ENCODE measurements at places on chromosomes 7 and 10.

- DNase-seq = no peak
Observed at GRCh38 chr10:26593896-26594295, 103.6 kb upstream of the PDSS1 start.

DNA sequence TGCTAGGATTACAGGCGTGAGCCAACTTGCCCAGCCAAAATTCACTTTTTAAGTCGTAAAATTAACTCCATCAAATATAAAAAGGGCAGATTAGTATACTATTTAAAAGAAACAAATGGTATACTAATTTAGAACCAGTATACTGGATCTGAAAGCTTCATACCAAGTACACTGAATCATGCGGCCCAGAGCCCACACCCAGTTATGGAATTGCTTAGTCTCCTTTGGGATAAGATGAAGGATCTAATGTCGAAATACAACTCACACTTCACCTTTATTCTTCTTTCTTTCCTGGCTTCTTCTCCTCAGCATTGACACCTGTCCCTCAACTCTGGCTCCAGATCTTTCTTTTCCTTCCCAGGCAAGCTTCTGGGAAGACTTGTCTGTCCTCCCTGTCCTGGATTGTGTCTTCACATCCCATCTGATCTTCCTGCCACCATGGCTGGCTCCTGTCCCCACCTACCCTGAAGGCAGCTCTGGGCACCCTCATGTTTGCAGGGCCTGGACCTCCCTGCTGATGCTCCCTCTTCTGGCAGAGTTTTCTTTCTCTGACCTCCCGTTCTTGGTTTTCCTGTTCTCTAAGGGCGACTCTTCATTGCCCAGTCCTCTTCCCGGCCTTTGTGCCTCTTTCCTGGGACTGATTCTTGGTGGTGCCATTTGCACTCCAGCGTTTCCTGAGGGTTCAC is 57.8 kb upstream of the CTBP2 start:
- DNase-seq = no peak

DNA sequence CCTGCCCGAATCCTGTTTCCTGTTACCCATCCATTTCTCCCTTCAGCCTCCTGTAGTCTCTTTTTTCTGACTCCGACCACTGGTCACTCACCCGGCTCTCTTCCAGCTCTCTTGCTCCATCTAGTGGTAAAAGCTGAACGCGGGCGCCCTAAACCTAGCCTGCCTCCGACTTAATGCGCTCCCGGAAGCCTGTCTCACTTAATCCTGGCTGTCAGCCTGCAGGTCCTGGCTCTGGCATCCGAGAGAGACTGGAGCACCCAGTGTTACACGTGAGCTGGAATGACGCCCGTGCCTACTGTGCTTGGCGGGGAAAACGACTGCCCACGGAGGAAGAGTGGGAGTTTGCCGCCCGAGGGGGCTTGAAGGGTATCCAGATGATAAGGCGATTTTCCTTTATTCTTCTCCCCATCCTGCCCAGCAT is 10.3 kb downstream of the SUMF2 start:
- peak; percentile 83 for DNase-seq

GRCh38 chr7:70775570-70776156 is 356.3 kb upstream of the GALNT17 start:
- peak; percentile 77 for DNase-seq

DNA sequence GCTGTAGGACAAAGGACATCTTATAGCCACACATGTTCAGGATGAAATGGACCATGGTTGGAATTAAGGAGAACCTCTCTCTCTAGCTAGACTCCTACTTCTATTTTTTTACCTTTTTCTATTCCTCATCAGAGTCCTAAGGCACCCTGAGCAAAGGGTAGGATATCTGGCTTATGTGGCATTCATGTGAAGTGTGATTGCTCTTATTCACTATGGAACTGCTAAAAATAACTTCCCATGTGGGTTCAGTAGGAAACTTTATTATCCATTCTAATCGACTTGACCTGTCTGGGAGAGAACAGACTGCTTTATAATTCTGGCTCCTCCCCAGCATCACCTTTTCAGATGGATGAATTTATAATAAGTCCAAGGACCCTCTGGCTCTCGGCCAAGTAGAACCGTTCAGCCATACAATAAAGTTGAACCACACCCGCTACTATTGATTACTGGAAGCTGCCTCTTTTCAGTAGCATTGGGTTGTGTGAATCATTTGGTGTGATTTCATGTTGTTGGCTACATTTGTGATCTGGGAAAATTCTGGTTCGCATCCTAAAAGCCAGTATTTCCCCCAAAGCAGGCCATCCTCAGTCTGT is 117.5 kb downstream of the NRF1 start:
- no peak for DNase-seq

DNA sequence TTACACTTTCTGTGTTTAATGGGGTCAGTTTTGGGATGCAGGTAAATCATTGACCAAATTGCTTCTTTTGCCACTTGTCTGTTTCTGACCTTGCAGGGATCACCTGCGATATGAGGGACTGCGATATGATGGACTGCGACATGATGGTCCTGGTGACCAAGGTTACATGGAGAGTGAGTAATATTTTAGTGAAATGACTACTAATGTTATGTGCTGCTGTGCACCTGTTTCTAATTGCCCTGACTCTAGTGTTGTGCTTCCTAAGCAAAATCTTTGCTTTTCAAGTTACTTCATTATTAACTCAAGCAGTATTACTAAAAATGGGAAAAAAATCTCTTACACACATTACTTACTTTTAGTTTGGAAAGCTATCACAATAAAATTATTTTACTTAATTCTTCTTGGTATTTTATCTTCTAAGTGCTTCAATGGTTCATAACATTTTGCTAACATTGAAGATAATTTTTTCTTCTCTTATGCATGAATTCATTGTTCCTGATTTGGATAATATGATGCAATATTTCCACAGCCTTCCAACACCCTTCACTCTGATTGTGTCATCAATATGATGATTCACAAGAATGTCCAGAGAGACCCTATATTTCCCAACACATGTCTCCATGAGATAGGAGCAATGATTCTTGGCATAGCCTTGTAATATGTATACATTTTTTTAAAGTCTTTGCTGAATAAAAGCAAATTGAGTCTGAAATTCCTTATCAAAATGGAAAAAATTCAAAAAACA is 306.2 kb upstream of the AKR1E2 start:
- no peak for DNase-seq

DNA sequence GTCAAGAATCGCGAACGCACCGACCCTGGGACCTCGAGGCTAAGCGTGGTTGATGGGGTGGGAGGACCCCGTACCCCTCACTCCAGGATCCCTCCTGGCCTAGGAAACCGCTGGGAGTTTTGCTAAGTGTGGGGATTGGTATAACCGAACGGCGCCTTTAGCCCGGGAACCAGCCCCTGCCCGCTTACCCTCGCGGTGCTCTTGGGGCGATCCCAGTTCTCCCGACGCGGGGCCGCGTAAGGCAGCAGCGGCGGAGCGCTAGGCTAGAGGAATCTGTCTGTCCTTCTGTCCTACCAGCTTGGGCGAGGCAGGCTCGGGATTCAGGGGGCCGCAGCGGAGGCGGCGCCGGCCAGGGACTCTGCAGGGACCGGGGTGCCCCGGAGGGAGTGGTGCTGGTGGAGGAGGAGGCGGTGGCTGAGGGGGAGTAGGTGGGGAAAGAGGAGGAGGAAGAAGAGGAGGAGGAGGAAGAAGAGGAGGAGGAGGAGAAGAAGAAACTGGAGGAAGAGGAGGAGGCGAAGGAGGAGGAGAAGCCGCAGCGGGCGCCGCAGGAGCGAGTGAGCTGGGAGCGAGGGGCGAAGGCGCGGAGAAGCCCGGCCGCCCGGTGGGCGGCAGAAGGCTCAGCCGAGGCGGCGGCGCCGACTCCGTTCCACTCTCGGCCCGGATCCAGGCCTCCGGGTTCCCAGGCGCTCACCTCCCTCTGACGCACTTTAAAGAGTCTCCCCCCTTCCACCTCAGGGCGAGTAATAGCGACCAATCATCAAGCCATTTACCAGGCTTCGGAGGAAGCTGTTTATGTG is 439 bp upstream of the EMX2 start:
- DNase-seq = no peak

DNA sequence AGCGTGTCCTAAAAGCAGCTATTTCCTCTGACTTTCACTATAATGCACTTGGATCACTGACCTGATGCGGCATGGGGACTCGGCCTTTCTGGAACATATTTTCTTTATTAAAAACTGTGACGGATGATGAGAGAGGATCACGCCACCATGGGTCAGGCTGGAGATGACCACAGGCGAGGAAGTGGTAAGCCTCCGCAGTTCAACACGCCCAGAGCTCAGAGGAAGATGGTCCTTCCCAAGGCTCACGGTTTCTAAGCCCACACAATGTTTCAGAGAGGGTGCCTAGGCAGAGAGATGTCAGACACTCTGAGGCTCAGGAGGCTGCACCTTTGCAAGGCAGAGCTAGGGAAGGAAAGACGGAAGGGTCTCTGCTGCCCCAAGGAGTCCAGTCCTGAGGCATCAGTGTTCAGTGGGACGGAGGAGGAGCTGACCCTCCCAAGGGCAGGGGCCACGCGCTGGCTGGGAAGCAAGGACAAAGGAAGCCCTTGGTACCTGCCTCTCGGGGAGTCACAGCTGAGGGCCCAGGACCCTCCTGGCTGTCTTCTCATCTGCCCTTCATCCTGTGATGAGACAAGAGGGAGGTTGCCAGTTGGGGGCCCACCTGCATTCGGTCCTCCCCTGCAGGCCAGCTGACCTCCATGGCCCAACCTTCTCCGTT is 9.5 kb downstream of the CHST15 start:
- DNase-seq = no peak

DNA sequence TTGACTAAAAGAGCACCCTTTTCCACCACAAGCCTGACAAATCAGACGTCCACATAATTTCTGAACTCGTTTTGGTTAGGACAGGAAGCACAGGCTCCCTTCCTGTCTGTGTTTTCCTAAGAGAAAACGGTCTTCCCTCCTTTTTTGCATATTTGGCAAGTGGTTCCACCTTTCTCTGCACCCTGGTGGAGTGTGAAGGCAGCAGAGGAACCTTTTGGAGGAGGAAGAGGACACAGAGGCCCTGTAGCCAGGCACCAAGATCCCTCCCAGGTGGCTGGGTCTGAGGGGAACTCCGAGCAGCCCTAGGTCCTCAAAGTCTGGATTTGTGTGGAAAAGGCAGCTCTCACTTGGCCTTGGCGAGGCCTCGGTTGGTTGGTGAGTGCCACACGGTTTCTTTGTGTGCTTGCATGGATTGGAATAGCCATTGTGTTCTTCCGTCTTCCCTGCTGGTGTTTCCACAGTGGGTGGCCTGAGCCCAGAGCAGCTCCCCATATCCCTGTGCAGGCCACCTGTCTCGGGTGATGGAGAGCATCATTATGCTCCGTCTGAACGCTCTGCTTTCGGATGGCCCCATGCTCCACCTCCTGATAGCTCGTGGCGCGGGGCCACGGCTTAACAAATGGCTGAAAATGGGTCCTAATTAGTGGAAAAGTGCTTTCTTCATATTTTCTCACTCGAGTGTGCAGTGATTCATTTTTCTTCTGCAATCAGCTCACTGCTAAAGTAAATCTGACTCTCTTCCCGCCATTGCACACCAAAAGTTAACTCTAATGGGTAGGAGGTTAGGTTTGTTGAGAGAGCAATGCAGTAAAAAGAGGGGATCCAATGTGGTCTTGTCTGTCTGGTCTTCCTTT is 4.2 kb downstream of the IKZF1 start:
- peak; percentile 53 for DNase-seq

DNA sequence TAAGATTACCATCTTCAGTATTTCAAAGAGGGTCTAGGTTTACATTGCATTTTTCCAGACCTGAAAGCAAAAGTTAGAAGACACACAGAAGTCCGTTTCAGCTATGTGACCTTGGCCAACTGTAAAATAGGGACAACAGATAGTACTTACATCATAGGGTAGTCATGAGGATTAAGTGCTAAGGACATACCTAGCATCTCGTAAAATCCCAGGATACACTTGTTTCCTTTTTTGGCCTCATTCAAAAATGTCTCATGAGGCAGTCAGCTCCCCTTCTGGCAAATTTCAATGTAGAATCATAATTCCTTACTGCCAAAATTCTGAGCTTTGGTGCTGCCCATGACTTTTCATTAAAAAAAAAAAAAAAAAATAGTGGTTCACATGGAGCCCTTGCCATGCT is 6.4 kb upstream of the DUSP5 start:
- no peak for DNase-seq

GRCh38 chr7:47034180-47034579 is 547.7 kb downstream of the TNS3 start:
- DNase-seq = no peak

DNA sequence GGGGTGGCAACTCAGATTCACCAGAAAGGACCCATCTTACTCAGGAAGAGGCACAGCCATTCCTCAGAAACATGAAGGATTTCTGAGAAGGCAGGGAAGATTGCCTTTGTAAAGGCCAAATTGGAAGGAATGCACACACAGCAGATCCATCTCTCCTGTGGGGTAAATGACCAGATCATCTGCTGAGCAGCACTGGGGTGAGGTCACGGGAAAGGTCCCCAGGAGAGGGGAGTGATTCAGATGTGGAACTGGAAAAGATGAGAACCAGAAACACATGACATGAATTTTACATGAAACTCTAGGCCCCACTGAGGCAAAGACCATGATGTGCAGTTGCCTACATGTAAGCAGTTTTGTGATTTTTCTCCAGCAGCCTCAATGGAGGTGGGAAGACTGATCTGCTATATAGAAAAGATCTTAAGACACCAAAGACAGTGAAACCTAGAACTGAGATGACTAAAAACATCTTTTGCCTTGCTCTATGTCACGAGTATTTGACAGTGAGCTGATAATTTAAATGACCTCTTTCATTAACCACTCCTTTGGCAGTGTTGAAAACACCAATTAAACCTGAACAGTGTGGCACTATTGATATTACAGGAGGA is 91.6 kb downstream of the AMPH start:
- DNase-seq = no peak

DNA sequence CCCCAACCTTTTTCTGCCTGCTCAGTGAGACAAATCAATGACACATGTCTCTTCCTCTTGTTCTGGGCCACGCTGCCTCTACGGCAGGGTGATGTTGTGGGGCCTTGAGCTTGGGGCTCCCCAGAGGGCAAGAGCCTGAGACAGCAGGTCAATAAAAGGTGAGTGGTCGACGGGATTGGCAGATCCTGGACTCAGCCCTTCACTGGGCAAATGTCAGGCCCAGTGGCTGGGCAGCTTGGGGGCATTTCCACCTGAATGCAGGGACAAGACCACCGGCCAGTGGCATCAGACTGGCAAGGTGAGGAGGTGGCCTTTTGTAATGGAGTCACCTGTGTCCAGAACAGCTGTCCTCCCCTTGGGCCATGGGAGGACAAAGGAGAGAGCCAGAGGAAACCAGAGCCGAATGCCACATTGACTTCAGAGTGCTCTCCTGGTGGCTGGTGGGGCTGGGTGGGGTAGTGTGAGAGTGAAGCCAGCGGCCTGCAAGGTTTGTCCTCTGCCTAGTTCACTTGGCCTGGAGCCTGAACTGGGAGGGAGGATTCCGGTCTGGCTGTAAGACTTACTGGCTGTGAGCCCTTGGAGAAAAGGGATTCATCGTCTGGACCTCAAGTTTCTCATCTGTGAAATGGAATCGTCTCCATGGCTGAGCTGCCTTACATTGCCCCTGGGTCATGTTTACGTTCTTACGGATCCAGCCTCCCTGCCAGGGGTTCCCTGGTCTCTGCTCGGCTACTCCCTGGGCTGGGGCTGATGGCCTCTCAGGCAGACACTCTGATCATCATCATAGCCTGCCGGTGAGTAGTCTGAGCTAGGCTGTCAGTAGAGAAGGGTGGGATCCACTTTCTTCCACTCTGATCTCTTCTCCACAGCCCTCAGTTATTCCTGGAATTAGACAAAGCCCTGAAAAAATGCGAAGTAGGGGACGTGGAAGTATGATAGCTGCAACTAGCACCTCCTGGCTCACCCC is 25.4 kb upstream of the CRHR2 start:
- no peak for DNase-seq

Data from GM12865 (cell line).